ENCODE measurements at places on chromosomes 16 and 17.

GRCh38 chr17:45009676-45010467, 41.6 kb downstream of the DCAKD start:
- DNase-seq: no peak

- no peak for DNase-seq
These were observed 117.7 kb upstream of the CIBAR2 start for GRCh38 chr16:85229869-85230462.

GRCh38 chr17:73156887-73157520, 7.8 kb upstream of the SSTR2 start:
- DNase-seq: no peak

DNA sequence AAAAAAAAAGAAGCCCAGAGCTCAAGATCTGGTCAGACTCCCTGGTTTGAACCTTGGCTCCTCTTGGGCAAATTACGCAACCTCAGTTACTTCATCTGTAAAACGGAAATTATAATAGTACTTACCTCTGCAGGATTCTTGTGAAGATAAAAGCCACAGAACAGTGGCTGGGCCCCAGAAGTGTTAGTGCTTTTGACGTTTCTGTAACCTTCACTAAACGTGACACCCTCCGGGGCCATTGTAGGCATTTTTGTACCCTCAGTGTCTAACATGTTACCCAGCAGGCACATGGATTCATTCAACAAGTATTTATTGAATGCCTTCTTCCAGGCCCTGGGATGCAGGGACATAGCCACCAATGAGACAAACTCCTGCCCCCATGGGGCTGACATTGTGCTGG, 58.0 kb downstream of the PITPNC1 start:
- DNase-seq: peak; percentile 49

DNA sequence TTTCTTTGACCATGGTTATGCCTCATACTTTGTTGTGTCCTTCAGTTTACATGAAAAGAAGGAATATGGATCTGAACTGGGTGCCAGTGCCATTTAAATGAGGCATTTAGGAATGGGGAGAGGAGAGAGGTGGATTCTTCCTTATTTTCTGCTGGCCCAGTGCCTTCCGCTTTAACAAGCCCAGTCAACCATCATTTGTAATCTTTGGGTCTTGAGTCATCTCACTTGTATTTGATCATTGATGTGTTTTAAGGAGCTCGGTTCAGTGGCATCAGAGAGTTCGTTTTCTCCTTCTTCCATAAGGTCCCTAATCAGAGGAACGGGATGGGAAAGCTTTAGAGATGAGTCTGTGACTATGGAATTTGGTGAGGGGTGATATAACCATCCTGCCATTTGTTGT, 334.9 kb downstream of the WWOX start:
- DNase-seq: no peak

GRCh38 chr16:4377573-4378154, 6.0 kb downstream of the VASN start:
- no peak for DNase-seq

DNA sequence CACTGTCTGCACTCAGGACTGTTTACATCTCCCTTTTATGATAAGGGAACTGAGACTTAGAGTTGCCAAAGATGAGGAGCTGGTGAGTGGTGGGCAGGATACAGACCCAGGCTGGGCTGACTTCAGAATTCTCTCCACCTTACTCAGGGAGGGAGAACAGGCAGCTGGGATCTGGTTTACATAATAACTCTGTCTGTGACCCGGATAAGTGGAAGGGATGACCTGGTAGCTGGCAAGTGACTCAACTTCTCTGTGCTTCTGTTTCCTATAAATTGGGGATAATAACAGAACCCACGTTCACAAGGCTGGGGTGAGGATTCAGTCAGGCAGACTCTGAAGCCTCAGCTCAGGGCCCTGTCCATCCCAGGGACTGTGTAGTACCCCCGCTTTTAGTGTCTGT, 2.6 kb downstream of the SNX20 start:
- DNase-seq: no peak

GRCh38 chr16:72938795-72939164, 109.1 kb downstream of the ZFHX3 start:
- DNase-seq: no peak

DNA sequence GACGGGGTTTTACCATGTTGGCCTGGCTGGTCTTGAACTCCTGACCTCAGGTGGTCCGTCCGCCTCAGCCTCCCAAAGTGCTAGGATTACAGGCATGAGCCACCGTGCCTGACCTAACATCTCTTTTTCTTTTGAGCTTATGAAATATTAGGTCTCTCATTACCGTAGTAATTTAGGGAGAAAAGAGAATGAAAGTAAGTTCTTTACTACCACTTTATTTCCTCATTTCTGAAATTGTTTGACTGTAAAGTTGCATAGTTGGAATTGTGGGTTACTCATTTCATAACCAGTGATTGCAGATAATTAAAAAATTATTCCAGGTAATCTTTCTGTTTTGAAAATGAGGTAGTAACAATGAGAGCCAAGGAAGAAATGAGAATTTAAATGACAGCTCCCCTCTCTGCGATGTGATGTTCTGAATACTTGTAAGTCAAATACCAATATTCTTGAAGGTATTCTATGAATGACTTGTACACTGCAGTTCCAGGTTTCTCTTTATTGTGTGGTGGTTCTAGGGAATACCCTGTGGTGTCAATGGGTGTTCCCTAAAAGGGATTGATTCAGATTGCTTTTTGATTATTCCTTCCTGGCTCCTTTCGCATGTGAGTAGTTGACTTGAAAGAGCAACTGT, 28.3 kb downstream of the MAP2K4 start:
- DNase-seq: no peak

- DNase-seq: no peak
These were observed 10.2 kb upstream of the MRC2 start for GRCh38 chr17:62616993-62617893.

- no peak for DNase-seq
These were observed 2.8 kb upstream of the KRT40 start for GRCh38 chr17:40986920-40987319.

- DNase-seq: no peak
These were observed 6.3 kb downstream of the TRAF7 start for GRCh38 chr16:2161911-2162310.

- no peak for DNase-seq
These were observed 446 bp upstream of the PSMD11 start for GRCh38 chr17:32443827-32444300.

GRCh38 chr17:15999141-15999973, at the start of the genes TTC19 and ZSWIM7:
TTC19 (plus strand) TSS chr17:15999824; CDS start chr17:15999849, 25 bp downstream.
ZSWIM7 (minus strand) TSS chr17:15999704; CDS start chr17:15999594, 110 bp downstream.
- DNase-seq: peak; percentile 97

- no peak for DNase-seq
These were observed 46.5 kb downstream of the TEX2 start for GRCh38 chr17:64216338-64217248.
